Aortic smooth muscle cell (primary cell): ENCODE measurements at places on chromosomes 7 and 10. TPM values are rescaled to one million over a fixed set of nuclear protein-coding genes. Genes with fewer than 3 reads are reported as not detected.

The STEAP1B gene
- total RNA-seq, result 18.9 and 28.8 TPM in 2 replicates

The DYNC1I1 gene
- 3.2 and 3.5 TPM in 2 replicates for total RNA-seq

The AKR1B1 gene
- 72.8 and 82.0 TPM in 2 replicates for total RNA-seq

The SPAM1 gene
- not detected in 2 replicates for total RNA-seq

The CDK14 gene
- 35.1 and 49.3 TPM in 2 replicates for total RNA-seq

The DLX5 gene
- not detected in 2 replicates for total RNA-seq

The TSPAN12 gene
- total RNA-seq, result 2.2 and 4.0 TPM in 2 replicates

The CYP3A5 gene
- total RNA-seq, result not detected in 2 replicates

The INMT gene
- total RNA-seq, result 3.5 and 4.6 TPM in 2 replicates

The SORBS1 gene
- 1.5 and 3.3 TPM in 2 replicates for total RNA-seq

The CACNB2 gene
- total RNA-seq, result 0.26 and 0.31 TPM in 2 replicates

The CPXM2 gene
- 95.0 and 99.2 TPM in 2 replicates for total RNA-seq

The ANKRD30A gene
- total RNA-seq, result not detected in 2 replicates

The ZNF786 gene
- 3.3 and 7.8 TPM in 2 replicates for total RNA-seq

The CHN2 gene
- 0.26 TPM in 1 of 2 replicates, not detected in the other for total RNA-seq

The OR13A1 gene
- under 0.01 TPM in 1 of 2 replicates, not detected in the other for total RNA-seq

The PDK4 gene
- total RNA-seq, result 3.2 and 59.5 TPM in 2 replicates

The CPA2 gene
- not detected in 2 replicates for total RNA-seq

The KEL gene
- not detected in 2 replicates for total RNA-seq

The KLLN gene
- total RNA-seq, result 0.40 and 0.56 TPM in 2 replicates

The STAG3 gene
- total RNA-seq, result 0.92 and 1.1 TPM in 2 replicates

The GIMAP1 gene
- 0.25 and 0.26 TPM in 2 replicates for total RNA-seq

The SSC4D gene
- 0.53 and 0.56 TPM in 2 replicates for total RNA-seq
